Foreskin keratinocyte (primary cell): ENCODE measurements at places on chromosomes 2 and 18. TPM values are rescaled to one million over a fixed set of nuclear protein-coding genes. Genes with fewer than 3 reads are reported as not detected.

CYP27C1 gene
- 5.9 and 6.4 TPM in 2 replicates for total RNA-seq

ARID5A gene
- 7.3 and 8.5 TPM in 2 replicates for total RNA-seq

DYNAP gene
- total RNA-seq = not detected in 2 replicates

MC2R gene
- total RNA-seq = not detected in 2 replicates

TRIM54 gene
- not detected in 2 replicates for total RNA-seq

UCN gene
- 0.14 and 0.31 TPM in 2 replicates for total RNA-seq

MC5R gene
- total RNA-seq = not detected in 2 replicates

IL36B gene
- not detected in 2 replicates for total RNA-seq

CTAGE1 gene
- total RNA-seq = not detected in 2 replicates

DLX2 gene
- total RNA-seq = 1.1 and 1.4 TPM in 2 replicates

ADD2 gene
- 0.18 and 1.8 TPM in 2 replicates for total RNA-seq

CD28 gene
- not detected in 2 replicates for total RNA-seq

ACKR3 gene
- total RNA-seq = 1.8 and 2.8 TPM in 2 replicates

NXPH2 gene
- total RNA-seq = not detected in 2 replicates

C2orf78 gene
- total RNA-seq = not detected in 2 replicates

TTR gene
- not detected in 2 replicates for total RNA-seq

HMSD gene
- total RNA-seq = 8.9 and 9.6 TPM in 2 replicates

MROH2A gene
- 0.11 and 0.31 TPM in 2 replicates for total RNA-seq

LMAN2L gene
- total RNA-seq = 16.4 and 17.0 TPM in 2 replicates

TMEM198 gene
- 1.0 and 1.2 TPM in 2 replicates for total RNA-seq

TCF4 gene
- 7.3 and 7.5 TPM in 2 replicates for total RNA-seq

PSMA8 gene
- not detected in 2 replicates for total RNA-seq

CXCR1 gene
- 0.28 and 0.41 TPM in 2 replicates for total RNA-seq

EN1 gene
- 0.75 TPM in 1 of 2 replicates, not detected in the other for total RNA-seq

DLGAP1 gene
- total RNA-seq = under 0.01 TPM in 1 of 2 replicates, not detected in the other

BOK gene
- total RNA-seq = 36.9 and 46.1 TPM in 2 replicates

TSPYL6 gene
- total RNA-seq = not detected in 2 replicates

ANKAR gene
- total RNA-seq = 1.3 and 1.5 TPM in 2 replicates

SNORC gene
- 0.18 and 0.65 TPM in 2 replicates for total RNA-seq

SERPINB11 gene
- not detected in 2 replicates for total RNA-seq

POTEC gene
- total RNA-seq = not detected in 2 replicates

PREPL gene
- total RNA-seq = 18.3 and 22.1 TPM in 2 replicates

AGFG1 gene
- 80.3 and 83.0 TPM in 2 replicates for total RNA-seq

EGR4 gene
- total RNA-seq = not detected in 2 replicates

ACADL gene
- 0.18 TPM in 1 of 2 replicates, not detected in the other for total RNA-seq

FOXI3 gene
- total RNA-seq = 0.04 TPM in 1 of 2 replicates, not detected in the other

HTR2B gene
- total RNA-seq = not detected in 2 replicates

ANKRD30BL gene
- not detected in 2 replicates for total RNA-seq

EMILIN1 gene
- 0.37 and 0.39 TPM in 2 replicates for total RNA-seq

RAB17 gene
- 0.75 and 1.8 TPM in 2 replicates for total RNA-seq

REEP1 gene
- 0.11 and 0.14 TPM in 2 replicates for total RNA-seq

TCF23 gene
- 0.03 and 0.04 TPM in 2 replicates for total RNA-seq

REG3G gene
- not detected in 2 replicates for total RNA-seq

TMEM37 gene
- total RNA-seq = 0.21 TPM in 1 of 2 replicates, not detected in the other

PID1 gene
- total RNA-seq = 7.7 and 8.6 TPM in 2 replicates

CEP68 gene
- total RNA-seq = 5.4 and 5.8 TPM in 2 replicates

MBD1 gene
- 78.5 and 86.2 TPM in 2 replicates for total RNA-seq

SERPINB2 gene
- total RNA-seq = 129 and 205 TPM in 2 replicates

TBR1 gene
- not detected in 2 replicates for total RNA-seq

CRYGC gene
- not detected in 2 replicates for total RNA-seq

DGUOK gene
- 87.6 and 89.1 TPM in 2 replicates for total RNA-seq

EHBP1 gene
- total RNA-seq = 59.1 and 64.5 TPM in 2 replicates

TRIM43 gene
- not detected in 2 replicates for total RNA-seq

IL1RN gene
- 20.8 and 28.9 TPM in 2 replicates for total RNA-seq

GKN2 gene
- not detected in 2 replicates for total RNA-seq

BMP10 gene
- not detected in 2 replicates for total RNA-seq
